ENCODE measurements at places on chromosomes 3 and 15.

- no peak for DNase-seq
Measured at GRCh38 chr3:126061301-126062032, 22.5 kb downstream of the SLC41A3 start.

- DNase-seq, result no peak
Measured at GRCh38 chr3:20574746-20575145, 388.7 kb upstream of the SGO1 start.

- DNase-seq, result no peak
Measured at GRCh38 chr3:65614585-65614984, 424.1 kb downstream of the MAGI1 start.

DNA sequence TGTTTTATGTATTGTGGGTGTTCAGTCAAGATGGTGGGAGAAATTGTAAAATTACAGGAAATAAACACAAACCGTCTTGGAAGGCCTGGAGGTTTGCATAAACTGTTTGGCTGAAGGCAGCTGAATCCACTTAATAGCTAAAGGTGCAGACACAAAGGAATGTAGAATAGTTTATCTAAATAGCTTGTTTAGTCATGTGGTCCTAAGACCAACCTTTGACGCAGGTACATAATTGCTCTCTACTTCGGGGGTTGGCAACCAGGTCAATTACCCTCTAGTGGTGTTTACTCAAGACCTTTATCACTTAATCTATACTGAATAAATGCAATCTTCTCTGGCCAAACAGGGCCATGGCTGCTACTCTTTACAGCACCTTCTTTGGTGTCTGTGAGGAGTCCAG is 502.8 kb downstream of the IGSF11 start:
- DNase-seq, result no peak

GRCh38 chr3:52523386-52524257 is 10.0 kb downstream of the NT5DC2 start:
- no peak for DNase-seq
